Erythroblast (primary cell): ENCODE measurements at places on chromosomes 6 and 20.

DNA sequence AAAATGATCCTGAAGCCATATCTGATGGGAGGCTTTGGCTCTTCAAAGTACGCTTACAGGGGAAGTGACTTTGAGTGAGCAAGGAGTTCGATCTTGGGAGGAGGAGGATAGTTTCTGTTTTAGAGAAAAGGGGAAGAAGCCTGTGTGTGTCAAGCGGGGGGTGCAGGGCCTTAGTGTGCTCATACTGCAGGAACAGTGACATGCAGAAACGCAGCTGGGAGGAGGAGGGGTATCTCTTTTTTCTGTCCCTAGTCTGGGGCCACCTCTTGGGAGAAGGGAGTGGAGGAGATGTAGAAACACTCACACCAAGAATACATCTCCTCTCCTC, 19.8 kb downstream of the SIRPD start:
- peak; percentile 7 for DNase-seq

DNA sequence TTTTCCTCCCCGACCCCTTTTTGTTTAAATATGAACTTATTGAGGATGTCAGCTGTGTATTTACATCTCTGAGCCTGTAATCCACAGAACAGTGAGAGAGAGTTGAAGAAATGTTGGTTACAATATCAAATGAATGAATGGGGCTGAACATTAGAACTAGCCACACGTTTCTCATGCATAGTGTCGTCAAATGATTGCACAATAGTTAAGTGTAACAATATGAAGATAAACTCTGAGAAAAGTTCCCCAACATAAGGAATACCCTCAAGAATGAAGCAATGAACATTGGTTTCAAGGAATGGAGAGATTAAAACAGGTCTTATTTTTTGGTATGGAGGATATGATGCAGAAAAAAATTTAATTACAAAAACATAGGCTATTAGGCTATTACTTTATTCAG, 100.5 kb upstream of the DTNBP1 start:
- no peak for DNase-seq

DNA sequence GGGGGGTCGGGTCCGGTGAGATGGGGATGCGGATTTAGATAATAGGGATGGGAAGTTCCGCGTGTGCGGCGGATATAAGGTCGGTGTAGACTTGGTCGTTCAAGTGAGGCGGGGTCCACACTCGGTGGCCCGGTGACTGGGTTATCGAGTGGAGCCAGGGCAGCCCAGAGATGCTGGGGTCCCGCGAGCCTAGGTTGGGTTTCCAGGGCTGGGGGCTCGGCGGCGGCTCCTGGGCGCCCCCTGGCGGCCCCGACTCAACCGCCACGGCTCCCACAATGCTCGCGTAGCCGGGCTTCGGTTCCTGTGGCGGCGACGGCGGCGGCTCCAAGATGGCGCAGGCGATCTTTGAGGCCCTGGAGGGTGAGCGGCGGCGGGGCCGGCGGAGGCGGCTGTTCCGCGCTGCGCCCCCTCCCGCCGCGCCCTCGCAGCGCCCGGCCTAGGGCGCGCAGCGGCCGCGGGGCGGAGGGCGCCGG, at the start of gene ZNF341:
Gene ZNF341, plus strand, starts transcription at position 304 of the 473 bp plus-strand sequence. Its CDS starts 26 bp downstream, at position 330.
- peak; percentile 97 for DNase-seq

DNA sequence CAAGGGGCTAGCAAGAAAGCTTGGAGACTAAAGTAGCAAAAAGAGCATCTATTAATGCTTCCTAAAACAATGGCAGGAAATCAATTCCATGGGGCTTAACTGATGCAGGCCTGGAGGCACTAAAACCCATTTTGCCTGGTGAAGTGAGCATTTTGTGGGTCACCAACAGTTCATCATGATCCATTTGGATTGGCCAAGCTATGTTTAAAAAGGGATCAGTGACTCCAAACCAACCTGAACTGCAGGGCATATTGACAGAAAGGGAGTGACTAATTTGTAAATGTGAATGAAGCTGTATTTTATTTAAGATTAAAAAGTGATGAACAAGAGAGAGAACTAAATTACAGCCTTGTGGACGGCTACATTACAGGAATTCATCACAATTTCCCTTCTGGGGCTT, 132.0 kb downstream of the PCSK2 start:
- no peak for DNase-seq

- no peak for DNase-seq
Observed at GRCh38 chr6:22613695-22614094, 44.3 kb downstream of the HDGFL1 start.

DNA sequence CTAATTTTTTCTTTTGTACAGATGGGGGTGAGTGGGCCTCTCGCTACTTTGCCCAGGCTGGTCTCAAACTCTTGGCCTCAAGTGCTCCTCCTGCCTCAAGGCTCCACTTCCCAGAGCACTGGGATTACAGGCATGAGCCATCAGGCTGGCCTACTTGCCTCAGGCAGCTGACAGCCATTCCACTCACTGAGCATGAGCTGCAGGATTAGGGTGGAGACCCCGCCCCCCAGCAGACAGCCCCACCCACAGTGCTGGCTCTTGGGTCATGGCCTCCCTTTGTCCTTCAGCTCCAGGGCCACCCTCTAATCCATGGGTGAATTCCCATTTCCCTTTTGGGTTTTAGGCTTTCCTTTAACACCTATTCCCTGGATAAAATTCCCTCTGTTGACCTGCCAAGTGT, 82.1 kb downstream of the BFSP1 start:
- no peak for DNase-seq

DNA sequence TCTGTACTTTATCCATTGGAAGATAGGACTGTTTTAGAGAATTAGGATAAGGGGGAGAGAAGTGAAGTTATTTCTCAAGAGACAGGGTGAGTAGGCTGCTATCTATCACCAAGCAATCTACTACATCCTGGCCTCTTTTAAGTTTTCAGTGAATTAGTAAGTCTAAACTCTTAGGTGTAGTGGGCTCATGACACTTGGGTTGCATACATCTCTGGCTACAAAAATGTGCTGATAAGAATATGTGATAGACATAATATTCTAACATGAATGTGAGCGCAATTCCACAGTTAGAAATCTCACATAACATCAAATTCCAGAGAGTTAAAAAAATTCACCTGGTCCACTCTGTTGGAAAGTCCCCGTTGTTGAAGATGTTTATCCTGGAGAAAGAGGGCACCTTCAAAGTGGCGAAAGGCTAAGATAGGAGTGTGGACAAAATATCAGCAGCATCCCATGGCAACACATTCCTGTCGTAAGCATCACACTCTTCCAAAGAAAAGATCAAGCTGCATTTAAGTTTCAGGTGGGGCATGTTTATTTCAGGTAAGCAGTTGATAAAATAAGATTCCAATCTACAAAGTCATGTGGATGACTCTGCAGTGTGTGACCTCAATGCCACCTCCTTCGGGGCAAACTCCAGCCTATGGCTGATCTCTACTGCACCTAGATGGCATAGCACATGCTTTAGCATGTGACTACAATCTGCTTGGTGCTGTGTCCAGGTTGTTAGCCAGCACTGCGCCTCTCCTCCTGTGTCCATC, 111.7 kb upstream of the NEDD9 start:
- DNase-seq, result no peak

DNA sequence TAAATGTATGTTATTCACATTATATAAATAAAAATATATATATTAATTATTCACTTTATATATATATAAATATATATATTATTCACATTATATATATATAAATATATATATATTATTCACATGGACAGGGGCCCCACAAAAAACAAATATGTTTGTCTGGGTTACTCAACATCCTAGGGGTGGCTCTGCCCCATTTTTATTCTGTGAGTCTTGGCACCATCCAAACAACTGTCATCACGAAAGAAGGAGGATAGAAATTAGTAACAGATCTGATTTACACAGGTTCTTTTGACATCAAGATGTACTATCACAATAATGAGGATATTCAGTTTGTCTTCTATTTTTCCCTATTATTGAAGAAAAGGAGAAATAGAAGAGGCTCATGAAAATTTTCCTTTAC, 187.3 kb downstream of the GPX5 start:
- DNase-seq, result peak; percentile 19

DNA sequence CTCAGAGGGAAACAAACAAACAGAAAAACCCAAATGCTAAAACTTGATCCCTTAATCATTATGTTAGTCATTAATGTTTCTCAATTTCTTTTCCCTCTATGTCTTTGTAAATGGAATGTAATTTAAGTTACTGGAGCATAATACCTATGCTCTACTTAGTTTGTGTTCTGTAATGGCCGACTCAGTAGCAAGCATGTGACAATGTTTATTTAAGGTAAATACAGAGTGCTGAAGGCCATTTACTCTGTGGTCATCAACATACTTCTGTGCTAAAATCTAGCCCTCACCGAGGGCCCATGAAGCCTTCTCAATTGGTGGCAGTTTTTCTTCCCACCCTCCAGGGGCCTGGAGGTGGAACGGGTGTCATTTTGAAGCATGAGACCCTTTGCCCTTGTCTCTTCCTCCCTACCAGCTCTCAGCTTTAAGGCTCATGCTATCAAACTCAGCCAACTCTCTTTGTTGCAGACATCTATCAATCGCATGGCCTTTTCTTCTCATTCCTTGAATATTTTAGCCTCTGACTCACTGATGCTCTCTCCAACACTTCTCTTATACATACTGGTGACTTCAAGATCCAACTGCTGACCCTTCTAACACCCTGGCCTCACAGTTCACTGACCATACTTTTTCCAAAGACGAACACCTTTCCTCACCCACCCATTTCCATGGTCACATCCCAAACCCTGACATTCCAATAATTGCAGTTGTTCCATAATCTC, 48.2 kb downstream of the STX7 start:
- no peak for DNase-seq

DNA sequence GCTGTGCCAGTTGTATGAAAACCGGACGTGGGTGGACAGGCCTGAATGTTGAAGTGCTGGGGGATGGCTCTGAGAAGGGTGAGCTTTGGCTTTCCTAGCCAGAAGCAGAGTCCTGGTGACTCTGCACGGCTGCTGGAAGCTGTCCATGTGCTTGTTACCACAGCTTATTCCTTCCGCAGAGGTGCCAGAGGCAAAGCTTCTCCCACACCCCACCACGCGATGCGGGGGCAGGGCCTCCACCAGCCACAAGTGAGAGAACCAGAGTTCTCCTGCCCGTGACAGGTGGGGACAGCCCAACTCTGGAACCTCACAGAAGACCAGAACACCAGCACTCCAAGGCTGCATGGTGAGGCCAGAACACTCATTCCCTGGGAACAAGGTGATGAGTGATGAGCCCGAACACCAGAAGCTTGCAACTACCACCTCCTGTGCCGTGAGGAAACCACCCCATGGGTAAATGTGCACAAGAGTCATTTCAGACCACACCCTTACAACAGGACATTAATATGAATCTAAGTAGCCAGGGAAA, 36.7 kb downstream of the JAG1 start:
- DNase-seq, result no peak

DNA sequence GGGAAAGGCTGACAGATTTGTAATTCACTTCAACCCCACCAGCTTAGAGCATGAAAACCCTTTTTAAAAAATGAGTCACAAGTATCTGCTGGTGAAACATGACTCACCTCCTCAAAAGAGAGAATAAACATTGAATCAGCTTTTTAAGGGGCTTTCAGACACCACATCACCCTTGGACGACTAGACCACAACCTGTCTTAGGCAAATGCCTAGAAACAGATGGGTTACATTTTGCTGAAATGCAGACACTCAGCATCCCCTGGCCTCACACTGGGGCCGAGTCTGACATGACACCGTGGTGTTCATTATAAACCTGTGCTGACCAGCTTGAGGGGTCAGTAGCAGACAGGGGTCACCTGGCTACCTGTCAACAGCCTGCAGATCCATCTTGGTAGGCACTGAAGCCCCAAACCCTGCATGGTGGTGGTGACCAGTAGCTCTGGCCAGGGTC, 175.3 kb upstream of the CST7 start:
- no peak for DNase-seq
